ENCODE measurements at places on chromosomes 12 and 14. TPM values are rescaled to one million over a fixed set of nuclear protein-coding genes. Genes with fewer than 3 reads are reported as not detected.

DNA sequence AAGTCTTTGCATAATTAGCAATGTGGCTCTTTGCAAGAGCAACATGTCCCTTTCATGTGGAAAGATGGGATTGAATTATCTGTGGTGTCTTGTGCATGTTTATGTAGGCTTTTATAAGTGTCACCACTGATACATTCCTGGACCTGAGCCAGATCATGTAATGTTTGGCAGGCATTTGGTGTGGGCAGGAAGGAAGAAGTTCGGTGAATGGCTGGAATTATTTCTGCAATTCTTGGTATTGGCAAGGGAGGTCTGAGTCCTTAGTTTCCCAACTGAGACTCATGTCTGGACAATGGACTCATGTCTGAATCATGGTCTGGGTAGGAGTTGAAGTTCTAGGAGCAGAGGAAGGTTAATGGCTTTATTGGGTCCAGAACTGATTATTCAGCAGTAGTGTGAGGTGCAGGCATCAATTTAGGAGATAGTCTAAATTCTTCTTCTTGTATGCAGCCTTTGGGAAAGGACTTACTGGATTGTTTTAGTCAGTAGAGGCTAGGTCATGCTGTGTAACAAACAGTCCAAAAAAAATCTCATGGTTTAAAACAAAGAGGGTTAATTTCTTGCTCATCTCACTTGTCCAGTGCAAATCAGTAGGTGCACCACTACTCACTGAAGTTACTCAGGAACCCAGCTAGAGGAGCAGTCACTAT, 186.5 kb upstream of the LHX5 start:
- peak; percentile 27 for DNase-seq

GRCh38 chr14:30035361-30035760, 107.7 kb upstream of the PRKD1 start:
- no peak for DNase-seq

- DNase-seq = peak; percentile 7
Observed at GRCh38 chr14:53956427-53957201, at the start of gene BMP4. TSS of gene BMP4 (minus strand) at chr14:53956825. CDS start at chr14:53952222, 4,603 bp downstream.

FAR2 gene
- total RNA-seq = 45.5 TPM

PROX2 gene
- total RNA-seq = not detected

Data from lung microvascular endothelial cell (primary cell).